ENCODE measurements at places on chromosomes 7 and 10.

DNA sequence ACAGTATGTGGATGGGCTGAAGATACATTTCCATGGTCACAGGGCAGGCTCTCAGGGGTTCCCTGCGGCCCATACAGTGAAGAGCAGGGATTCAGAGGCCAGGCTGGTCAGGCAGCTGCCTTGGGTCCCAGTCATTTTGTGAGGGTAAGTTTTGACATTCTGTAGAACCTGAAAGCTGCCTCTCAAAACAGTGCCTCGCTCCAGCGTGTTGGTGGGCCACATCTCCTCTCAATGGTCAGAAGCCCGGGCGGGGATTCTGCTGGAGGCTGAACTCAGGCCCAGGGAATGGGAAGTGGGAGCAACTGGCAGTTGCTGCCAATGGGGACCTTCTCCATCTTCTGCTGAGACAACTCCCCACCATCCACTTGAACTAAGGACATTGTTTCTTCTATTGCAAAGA lies 190.0 kb downstream of the PTPN20 start:
- DNase-seq = no peak

DNA sequence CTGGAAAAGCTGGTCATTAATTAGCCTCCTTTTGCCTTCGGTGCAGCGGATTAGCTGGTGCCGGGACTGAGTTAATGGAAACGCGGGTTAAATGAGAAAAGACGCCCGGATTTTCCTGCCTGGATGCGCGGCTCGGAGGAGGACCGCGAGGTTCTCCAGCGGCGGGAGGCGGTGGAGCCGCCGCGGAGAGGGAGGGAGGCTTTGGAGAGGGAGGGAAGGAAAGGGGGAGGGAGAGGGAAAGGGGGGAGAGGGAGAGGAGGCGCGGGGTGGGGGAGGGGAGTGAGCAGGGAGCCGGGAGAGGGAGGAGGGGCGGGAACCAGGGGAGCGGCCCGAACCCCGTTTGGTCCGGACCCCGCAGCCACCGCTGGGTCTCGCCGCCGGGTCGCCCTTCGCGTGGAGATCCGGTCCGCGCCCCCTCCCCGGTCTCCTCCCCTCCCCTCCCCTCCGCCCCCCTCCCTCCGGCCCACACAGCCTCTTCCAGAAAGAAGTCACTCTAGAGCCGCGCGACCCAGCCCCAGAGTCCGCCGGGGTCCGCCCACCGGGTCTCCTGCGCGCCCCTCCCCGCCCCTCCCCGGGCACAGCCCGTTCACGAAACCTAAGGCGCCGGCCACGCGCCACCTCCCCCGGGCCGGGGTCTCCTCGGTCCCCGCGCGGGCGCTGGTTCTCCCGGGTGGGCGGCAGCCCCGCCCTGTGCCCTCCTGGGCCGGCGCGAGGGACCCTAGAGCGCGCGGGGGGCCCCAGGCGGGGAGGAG lies 347.5 kb downstream of the DNAJB6 start:
- no peak for DNase-seq

DNA sequence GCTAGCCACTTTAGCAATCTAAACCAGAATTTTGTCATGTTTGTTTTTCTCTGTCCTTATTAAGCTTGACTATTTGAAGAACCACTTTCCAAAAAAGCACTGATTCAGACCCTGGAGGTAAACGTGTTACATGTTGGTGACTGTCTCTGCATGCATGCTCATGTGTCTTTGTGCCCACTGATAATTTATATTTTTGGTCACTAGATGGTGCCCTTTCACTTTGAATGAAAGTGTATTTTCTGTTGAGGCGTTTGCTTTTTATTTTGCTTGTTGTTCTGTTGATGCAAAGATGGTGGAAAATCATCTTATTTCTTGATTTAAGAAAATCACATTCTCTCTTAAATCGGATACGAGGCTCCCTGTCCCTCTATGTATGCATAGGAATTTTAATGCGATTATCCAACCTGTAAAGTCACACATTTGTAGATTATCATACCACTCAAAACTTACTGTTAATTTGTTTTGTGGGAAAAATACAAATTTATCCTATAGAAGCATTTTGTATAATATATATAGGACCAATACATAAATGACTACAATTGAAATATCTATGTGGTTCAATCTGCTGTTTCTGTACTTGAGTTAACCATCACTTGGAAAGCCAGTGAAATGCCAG lies 269.3 kb downstream of the BICC1 start:
- DNase-seq = peak; percentile 67

DNA sequence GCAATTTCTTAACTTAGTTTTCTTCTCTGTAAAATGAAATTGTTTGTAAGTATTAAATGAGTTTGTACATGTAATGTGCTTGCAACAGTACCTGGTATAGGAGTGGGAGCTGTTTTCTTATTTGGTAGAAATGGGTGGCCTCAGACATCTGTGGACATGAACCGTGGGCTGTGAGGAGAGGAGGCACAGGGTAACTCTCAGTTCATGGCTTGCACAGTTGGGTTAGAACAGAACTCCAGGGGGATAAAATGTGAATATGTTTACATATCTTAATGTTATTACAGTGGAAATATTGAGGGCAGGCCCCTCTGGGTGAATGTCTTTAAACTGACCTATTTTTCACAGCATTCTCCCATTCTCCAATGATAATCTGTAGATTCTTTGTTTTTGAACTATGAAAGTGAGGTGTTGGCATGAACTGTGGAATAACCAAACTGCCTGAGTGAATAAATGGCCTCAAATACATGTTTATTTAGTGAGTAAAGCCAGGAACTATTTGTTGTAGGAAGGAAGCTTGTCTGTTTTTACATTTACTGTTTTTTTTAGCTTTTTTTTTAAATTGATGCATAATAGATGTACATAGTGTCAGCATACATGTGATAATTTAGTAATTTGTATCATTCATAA lies 2.6 kb downstream of the ABCA13 start:
- no peak for DNase-seq

DNA sequence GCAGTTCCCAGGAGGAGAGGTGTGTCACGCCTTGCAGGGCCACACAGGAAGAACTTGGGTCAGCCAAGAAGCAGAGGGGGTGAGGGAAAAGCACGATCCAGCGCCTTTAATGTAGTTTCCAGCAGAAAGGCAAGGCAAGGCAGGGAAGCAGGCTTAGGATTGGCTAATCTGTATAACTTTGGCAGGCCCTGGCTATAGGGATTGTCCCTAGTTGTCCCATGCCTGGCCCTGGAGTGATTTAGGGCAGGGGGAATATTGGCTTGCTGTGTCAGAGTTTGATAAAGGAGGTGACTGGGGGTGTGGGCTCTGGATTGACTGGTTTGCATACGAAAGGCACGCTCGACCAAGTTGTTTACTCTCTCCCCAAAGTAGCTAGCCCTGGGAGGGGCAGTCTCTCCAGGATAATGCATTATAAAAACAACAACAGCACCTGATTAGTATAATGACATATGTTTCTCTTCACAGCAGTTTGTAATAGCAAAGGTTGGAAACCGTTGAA lies 44.5 kb downstream of the RBM28 start:
- no peak for DNase-seq

GRCh38 chr10:101773923-101774588 lies 1.9 kb downstream of the FGF8 start:
- no peak for DNase-seq

GRCh38 chr10:33298893-33299292 lies 35.6 kb downstream of the NRP1 start:
- no peak for DNase-seq

- DNase-seq = no peak
These were observed 284.2 kb upstream of the ZMIZ1 start for GRCh38 chr10:78784546-78784945.

GRCh38 chr10:108783897-108784296 lies 1139.4 kb downstream of the XPNPEP1 start:
- peak; percentile 73 for DNase-seq

DNA sequence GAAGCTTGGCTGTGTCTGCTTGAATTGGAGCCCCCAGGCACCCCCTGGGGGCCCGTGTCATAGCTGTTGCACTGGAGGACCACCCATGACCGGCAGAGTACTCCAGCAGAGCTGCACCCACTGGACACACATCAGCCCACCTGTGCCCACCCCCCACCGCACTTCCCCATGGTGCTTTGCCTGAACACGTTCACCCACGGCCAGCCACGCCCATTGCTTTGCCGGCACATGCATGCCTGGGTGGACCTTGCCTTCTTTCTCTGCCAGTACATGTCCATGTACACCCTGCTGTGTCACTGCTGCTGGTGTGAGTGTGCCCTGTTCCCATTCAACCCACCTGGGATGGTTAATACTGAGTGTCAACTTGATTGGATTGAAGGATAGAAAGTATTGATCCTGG lies 88.7 kb downstream of the SAMD9 start:
- no peak for DNase-seq

DNA sequence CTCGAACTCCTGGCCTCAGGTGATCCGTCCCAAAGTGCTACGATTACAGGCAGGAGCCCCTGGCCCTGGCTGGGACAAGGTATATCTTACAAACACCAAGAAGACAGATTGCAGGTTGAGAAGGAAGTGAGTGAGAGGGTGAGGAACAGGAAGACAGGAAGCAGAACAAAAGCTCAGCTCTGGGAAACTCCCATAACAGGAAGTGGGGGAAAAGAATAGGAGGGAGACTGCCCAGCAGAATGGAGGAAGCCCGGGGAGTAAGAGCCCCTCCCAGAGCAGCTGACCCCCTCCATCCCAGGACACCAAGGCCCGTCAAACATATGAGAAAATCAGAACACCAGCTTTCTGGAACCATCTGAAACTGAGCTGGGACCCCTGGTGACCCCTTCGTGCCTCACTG lies 2.9 kb downstream of the TECPR1 start:
- no peak for DNase-seq

DNA sequence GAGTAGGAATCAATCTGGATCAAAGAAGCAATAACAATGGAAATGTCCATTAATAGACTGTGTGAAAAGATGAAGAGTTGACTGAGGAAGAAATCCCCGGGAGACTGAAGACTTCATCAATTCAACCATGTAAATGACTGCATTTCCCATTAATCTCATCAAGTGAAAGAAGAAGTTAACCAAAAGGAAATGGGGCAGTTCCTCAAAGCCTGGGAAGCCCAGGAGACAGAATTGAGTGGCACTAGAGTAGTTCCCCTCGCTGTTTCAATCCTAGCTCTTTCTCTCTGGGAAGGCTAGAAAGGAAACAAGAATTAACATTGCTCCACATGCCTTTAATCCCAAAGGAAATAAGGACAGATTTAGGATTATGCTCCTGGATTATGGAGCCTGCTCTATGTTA lies 4.8 kb upstream of the OR6V1 start:
- peak; percentile 3 for DNase-seq

GRCh38 chr10:97514344-97514743 lies 15.6 kb downstream of the UBTD1 start:
- DNase-seq = no peak

GRCh38 chr10:633279-634245 lies 55.9 kb downstream of the DIP2C start:
- no peak for DNase-seq

DNA sequence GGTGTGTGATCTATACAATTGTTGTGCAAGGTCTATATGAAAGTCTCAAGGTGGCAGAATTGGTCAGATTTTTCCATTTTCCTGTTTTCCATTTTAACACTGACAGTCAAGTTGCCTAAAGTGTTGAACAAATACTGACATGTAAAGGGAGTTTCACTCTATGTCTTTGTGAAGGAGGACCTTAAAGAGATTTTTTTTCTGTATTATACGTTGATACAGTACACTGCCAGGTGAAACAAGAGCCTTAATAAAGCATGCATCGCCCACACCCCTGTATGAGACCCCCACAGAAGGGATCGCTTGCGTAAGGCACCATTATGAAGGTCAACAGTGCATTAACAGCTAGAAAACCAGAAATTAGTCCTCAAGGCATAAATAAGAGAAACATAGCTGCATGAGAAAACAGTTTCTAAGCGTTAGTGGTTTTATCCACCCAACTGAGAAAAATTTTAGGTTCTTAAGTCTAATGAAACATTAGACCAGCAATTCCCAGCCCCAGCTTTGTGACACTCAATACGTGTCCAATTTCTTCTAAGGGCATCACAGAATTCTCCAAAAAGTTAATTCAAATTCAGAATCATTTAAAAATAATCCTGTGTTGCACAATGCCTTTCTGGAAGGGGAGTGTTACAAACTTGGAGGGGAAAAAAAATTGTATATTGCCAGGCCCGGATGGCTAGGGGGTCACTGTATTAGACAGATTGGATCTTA lies 6.9 kb downstream of the KLF6 start:
- no peak for DNase-seq

DNA sequence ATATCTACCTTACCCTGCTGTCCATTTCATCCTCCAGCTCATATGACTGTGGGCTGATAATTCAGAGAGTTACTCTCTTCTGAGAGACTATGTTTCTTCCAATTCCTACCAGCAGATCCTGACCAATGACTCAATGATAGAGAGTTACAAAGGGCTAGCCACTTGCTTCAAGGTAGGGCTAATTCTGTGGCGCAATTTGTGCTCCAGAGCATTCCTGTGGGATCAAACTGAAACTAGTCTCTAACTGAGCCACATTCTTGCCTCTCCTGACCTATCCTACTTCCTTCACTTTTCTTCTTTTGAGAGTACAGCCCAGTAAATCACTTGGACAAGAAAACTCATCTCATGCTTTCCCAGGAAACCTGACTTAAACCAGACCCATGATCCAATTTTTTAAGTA lies 17.9 kb upstream of the ASZ1 start:
- no peak for DNase-seq

- peak; percentile 55 for DNase-seq
These were observed 105.1 kb upstream of the ANLN start for GRCh38 chr7:36284456-36285090.

- DNase-seq = no peak
These were observed 151.4 kb downstream of the OAT start for GRCh38 chr10:124267231-124267885.

GRCh38 chr7:92657391-92657790 lies 67.2 kb upstream of the FAM133B start:
- DNase-seq = peak; percentile 94

GRCh38 chr10:105104297-105104696 lies 463.2 kb downstream of the SORCS3 start:
- DNase-seq = no peak

DNA sequence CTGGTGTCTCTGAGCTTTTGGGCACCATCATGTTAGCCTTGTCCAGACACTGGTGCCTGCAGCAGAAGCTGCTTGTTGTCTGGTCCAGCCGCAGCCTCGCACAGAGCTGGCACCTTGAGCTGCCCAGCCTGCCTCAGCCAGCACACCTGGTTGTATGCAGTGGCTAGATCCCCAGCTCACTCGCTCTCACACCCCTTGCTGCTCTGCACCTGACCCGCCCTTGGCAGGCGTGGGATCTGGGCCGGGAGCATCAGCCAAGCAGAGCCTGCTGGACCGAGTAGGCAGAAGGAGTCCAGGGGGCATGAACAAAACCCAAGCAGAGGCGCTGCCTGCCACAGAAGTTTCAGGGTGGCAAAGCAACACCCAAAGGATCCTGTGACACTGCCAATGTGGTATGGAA lies 79.7 kb upstream of the ITGB1 start:
- no peak for DNase-seq

- no peak for DNase-seq
These were observed 9.9 kb upstream of the CXCL12 start for GRCh38 chr10:44394696-44395381.

- no peak for DNase-seq
These were observed 105.2 kb upstream of the CTBP2 start for GRCh38 chr10:125265579-125265955.

DNA sequence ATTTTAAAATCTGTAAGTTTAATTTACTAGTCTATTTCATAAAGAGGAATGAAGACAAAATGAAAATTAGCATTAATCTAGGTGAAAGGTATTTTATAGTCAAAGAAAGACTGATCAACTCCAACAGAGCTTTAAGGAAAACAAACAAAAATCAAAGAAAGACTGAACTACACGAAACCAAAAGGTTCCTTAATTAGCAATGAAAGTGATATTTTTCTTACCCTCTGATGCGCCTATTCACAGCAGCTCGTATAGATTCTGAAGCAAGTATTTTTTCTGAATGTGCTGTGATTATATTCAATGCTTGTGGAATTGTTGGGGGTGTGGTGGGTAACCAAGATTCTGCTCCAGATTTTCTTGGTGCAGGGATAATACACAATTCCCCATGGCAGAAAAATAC lies 11.8 kb downstream of the ECD start:
- DNase-seq = no peak
